Activated naive CD8-positive, alpha-beta T cell treated with anti-CD3 and anti-CD28 coated beads, Interleukin-2, amount 50 U/mL, for 16 hours (primary cell): ENCODE measurements at places on chromosomes 2 and 18.

DNA sequence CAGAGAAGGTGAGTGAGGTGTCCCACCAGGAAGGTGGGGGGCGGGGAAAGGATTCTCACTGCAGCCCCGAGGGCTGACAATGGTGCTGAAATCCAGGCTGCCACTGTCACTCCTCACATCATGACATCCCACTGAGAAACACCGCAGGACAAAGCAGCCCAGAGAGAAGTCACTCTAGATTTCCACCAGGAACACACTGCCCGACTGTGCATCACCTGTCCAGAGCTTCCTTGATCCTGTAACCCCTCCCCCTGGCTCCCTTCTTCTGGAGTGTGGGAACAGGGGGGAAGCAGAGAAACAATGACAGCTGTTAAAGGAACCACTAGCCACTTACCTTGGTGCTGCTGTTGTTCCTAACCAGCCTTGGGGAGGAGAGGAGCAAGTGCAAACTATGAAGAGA is 69.9 kb downstream of the MRO start:
- DNase-seq, result no peak

DNA sequence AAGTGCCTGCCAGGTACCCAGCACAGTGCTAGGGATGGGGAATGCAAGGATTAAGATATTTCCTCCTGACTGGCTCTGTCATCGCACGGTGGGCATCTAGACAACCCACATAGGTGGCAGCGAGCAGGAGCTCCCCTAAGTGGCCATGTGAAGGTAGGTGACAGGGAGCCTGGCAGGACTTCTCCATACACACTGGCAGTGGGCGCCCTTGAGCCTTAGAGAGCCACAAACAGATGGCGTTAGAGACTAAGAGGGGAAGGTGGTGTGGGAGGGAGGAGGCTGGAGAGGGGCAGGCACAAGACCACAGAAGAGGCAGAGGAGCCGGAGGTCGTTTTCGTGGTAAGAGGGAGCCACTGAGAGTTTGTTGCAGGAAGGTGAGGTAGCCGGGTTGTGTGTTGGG is 15.2 kb downstream of the PRELID3A start:
- no peak for DNase-seq

GRCh38 chr2:25982273-25982967 is at the start of gene KIF3C:
KIF3C (minus strand) TSS chr2:25982497; CDS start chr2:25981917, 580 bp downstream.
- peak; percentile 41 for DNase-seq

GRCh38 chr2:105604938-105605337 is 139.8 kb upstream of the NCK2 start:
- DNase-seq, result no peak

DNA sequence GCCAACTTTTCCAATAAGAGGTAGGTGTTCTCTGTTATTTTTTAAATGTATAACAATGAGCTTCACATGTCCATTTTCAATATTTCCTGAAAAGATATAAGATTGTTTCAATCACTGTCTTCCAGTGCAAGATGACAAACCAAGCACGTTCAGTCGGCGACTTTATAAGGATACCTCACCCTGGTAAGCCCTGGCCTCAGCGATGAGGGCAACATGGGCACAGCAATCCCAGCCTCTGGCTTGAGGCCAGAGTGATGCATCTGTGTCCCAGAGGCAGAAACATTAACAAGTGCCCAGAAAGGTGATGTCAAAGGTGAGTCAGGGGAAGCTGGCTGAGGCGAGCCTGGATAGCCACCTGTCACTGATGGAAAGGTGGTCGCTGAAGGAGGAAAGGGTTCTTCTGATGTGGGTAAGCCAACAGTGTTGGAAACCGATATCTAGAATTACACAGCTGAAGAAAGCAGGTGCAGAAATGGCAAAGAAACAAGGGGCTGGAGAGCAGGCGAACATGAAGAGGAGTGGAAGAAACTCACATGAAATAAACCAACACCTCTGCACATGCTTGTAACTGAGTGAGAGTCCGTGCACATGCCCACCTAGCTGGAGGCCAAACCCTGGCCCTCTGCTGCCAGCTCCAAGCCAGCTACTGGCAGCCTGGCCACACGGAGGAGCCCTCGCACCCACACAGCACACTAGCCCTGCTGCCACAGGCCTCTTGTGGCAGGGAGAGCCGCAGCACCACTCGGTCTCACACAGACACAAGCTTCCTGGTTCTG is 65.5 kb downstream of the FBXO15 start:
- peak; percentile 34 for DNase-seq
